Omental fat pad (tissue), 4 donors: ENCODE measurements at places on chromosomes 1 and 21. TPM values are rescaled to one million over a fixed set of nuclear protein-coding genes. Genes with fewer than 3 reads are reported as not detected.

The DDR2 gene
- 164 TPM for total RNA-seq

The SDC3 gene
- total RNA-seq, result 27.3 TPM

The ATAD3C gene
- total RNA-seq, result 2.4 TPM

The NTMT2 gene
- total RNA-seq, result not detected

The ASCL5 gene
- not detected for total RNA-seq

The SMYD2 gene
- total RNA-seq, result 22.7 TPM

The ZMYND12 gene
- 0.82 TPM for total RNA-seq

The CC2D1B gene
- 29.4 TPM for total RNA-seq

The TFF3 gene
- total RNA-seq, result 11.3 TPM

The ADCY10 gene
- total RNA-seq, result 0.75 TPM

The AURKAIP1 gene
- 115 TPM for total RNA-seq

The GALNT2 gene
- total RNA-seq, result 50.7 TPM

The KLHDC9 gene
- 1.5 TPM for total RNA-seq

The NHLH1 gene
- total RNA-seq, result 0.46 TPM

The RGSL1 gene
- total RNA-seq, result not detected

The ATG4C gene
- 10.1 TPM for total RNA-seq

The CHI3L1 gene
- total RNA-seq, result 338 TPM

The TMPRSS3 gene
- total RNA-seq, result 5.4 TPM

The KCNJ6 gene
- not detected for total RNA-seq

The SIPA1L2 gene
- 31.6 TPM for total RNA-seq

The CCDC185 gene
- not detected for total RNA-seq

The TTC22 gene
- total RNA-seq, result 1.1 TPM

The EPHX1 gene
- 163 TPM for total RNA-seq

The FDPS gene
- total RNA-seq, result 73.9 TPM

The PLA2G5 gene
- 2.1 TPM for total RNA-seq

The CFHR1 gene
- total RNA-seq, result not detected

The KDM5B gene
- total RNA-seq, result 50.6 TPM

The LRRC53 gene
- total RNA-seq, result not detected
